ENCODE measurements at places on chromosomes 11 and 22.

GRCh38 chr22:22216450-22216959, 28.1 kb upstream of the VPREB1 start:
- no peak for DNase-seq

DNA sequence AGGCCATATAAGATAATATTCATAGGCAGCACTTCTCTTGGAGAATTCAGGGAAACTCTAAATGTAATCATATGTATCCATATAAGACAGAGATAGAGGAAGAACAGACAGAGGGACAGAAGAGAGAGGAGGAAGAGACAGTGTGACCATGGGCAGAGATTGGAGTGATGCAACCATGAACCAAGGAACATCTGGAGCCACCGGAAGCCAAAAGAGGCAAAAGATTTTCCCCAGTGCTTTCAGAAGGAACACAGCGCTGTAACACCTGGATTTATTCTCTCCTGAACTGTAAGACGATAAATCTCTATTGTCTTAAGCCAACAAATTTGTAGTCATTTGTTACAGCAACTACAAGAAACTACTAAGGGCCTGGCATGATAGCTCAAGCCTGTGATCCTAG, 57.7 kb downstream of the GAB2 start:
- no peak for DNase-seq

DNA sequence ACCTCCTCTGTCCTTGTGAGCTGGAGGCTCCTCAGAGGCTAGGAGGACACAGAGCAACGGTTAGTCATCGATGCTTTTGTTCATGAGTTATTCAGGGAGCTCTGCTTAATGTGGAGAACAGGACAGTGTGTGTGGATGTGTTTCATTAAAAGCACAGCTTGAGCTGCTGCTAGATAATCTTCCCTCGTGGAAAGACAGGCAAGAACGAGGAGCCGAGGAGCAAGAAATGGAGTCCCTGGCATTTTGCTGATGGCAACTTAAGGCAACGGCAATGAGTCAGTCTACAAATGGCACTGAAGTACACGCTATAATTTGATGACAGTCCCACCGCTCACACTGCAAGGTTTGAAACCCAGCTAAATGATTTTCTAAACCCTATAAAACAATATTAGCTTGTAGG, 106.2 kb downstream of the IGLL1 start:
- DNase-seq: no peak

GRCh38 chr11:18280438-18281045, 14.5 kb downstream of the SAA1 start:
- DNase-seq: no peak

DNA sequence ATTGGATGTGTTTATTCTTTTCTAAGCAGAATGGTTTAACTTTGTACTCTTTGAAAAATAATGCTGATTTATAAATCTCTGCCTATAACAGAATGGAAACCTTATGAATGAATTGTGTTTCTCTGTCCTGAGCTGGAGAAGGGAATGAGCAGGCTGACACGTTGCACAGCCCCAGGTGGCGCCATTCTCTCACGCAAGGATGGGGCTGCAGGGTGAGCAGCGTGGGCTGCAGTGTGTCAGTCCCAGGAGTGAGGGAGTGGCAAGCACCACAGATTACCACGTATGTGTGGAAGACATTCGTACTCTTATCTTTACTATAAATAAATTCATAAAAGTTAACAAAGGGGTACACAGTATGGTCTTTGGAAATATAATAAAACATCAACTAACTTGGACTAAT, 33.4 kb downstream of the FDX1 start:
- DNase-seq: no peak

DNA sequence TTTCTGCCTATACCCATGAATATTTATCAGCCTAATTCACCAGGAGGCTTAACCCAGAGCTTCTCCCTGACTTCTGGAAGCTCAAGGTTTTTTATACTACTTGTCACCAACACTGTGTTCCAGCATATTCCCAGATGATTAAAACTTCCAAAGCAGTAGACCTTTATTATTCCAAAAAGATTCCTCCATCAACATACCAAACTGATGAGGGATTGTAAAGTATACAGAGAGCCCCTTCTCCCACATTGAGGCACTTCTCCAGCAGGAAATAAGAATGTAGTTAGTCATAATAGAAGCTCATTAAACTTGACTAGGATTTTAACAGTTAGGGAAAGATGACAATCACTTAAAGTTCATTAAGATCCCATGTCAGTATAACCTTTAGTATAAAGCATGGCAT, 51.4 kb upstream of the CEP126 start:
- DNase-seq: no peak
